Activated CD8-positive, alpha-beta memory T cell treated with anti-CD3 and anti-CD28 coated beads, Interleukin-2, amount 50 U/mL, for 4 hours (primary cell): ENCODE measurements at places on chromosomes 4 and X.
A peak's percentile ranks its signal among the peaks of the same experiment; 100 is the strongest.

- DNase-seq: no peak
Observed at GRCh38 chr4:71550220-71551165, 211.7 kb downstream of the SLC4A4 start.

GRCh38 chrX:11759461-11760311, 1.6 kb downstream of the MSL3 start:
- DNase-seq: peak; percentile 59

GRCh38 chr4:16505726-16506125, 279.5 kb upstream of the TAPT1 start:
- no peak for DNase-seq

DNA sequence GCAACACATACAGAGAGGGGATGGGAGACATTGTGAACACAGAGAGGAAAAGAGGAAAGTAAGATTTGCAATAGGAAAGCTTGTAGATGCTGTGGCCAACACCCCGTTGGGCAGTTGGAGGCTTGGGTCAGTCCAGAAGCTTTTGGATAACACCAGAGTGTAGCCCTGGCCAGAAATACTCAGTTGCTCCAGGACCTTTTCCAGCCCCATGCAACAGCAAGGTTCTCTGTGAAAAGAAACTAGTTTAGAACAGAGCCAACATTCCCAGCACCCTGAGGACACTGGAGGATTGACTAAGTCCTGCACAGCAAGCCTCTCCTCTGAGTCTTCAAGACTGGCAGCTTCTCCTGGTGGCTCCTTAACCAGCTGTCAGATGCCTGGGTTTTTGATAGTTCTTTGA, 27.9 kb upstream of the NAF1 start:
- DNase-seq: no peak

- DNase-seq: no peak
Observed at GRCh38 chrX:31679861-31680260, 608.0 kb upstream of the FTHL17 start.

DNA sequence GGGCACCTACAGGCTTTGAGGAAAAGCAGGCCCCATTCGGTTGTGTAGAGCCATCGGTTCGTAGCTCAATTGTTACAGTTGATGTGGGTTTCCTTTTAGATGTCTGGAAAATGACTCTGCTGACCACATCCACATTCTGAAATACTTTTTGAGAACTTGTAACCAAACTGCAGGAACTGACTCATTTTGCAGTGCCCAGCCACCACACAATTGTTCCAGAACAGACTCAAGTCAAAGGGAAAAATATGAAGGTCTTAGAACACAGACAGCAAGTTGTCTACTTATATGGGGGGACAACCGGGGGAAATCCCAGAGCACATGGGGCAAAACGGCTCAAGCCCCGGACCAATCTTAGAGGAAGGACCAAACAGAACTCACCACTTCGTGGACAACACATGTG, 557.6 kb upstream of the DIPK2B start:
- peak; percentile 34 for DNase-seq
